ENCODE measurements at places on chromosomes 2 and 18. TPM values are rescaled to one million over a fixed set of nuclear protein-coding genes. Genes with fewer than 3 reads are reported as not detected.

The CDH7 gene
- not detected for total RNA-seq

The ONECUT2 gene
- 0.31 TPM for total RNA-seq

DNA sequence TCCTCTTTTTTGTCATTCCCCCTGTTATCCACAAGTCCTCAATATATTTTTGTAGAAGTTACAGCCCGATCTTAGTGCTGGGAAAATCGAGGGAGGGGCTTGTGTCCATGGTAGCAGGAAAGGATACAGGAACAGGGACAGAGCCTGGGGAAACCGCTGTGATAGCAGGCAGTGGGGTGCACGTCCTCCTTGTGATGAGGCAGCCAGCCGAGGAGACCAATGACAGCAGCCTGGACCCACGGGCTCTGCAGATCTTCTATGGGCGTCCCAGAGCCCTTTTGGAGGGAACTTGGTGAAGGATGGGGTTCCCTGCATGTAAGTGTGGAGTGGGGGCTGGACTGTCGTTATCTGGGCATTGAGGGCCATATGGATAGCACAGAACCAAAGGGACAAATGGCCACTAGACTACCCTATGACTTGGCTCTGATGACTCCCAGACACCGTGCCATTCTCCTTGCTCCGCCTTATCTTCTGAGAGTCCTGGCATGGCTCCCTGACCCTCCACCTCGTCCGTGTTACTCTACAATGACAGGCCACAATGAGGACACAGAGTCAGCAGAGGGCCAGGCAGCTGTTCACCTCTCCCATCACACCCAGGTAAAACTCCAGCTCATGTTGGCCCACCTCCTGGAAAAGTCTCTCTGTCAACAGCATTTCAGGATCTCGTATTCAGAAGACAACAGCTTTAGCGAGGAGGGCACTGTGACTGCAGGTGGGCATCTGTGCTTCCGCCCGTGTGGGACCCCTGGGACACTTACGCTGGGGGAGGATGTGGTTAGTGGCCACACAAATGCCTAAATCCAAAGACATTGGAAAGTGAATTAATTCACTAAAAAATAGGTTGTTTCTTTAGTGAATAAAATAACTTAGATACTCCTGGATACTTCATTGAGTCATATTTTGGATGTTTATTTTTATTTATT, 100.1 kb downstream of the VAPA start:
- DNase-seq = no peak

GRCh38 chr18:48785091-48785614, 165.6 kb downstream of the SMAD7 start:
- DNase-seq = no peak

The SULT1C4 gene
- 0.46 TPM for total RNA-seq

The APCDD1 gene
- 8.3 TPM for total RNA-seq

DNA sequence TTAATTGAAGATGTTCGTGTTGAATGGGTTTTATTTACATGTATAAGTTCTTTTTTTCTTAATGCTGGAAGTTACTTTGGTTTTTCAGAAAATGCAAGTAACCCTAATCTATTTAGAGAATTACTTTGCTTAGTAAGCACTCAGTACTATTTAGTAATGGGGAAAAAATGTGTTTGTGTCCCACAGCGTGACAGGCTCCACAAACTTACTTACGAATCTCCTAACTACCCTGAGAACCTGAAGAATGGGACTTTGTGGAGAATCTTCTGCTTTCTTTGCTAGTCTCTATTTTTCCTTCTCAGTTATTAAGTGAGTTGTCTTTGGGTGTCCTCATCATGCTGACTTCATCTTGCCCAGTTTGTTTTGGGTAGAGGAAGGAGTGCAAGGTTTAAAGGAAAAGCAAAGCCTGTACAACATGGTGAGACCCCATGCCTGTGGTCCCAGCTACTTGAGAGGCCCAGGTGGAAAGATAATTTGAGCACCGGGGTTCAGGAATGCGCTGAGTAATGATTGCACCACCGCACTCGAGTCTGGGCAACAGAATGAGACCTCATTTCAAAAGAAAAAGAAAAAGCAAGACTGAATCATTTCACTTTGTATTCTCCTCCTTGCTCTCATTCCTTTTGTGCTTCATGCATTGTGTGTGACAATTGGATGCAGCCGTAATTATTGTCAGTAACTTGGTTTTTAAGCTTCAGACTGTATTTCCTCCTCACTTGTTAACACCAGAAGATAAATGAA, 10.2 kb downstream of the NEDD4L start:
- DNase-seq = no peak

All from left colon (tissue), 2 donors.